ENCODE measurements at places on chromosomes 6 and 20.

GRCh38 chr20:34604980-34605788 is 46.7 kb downstream of the MAP1LC3A start:
- no peaks in the 10 kb centered on the region for H3K27me3 ChIP-seq
- no peak overlapping the region for H3K27ac ChIP-seq
- peaks cover 7% of the 10 kb centered on the region for H3K36me3 ChIP-seq
- H3K4me1 ChIP-seq: no peaks in the 10 kb centered on the region
- no peak overlapping the region for H3K4me3 ChIP-seq

GRCh38 chr20:62984666-62985443 is 21.9 kb downstream of the BHLHE23 start:
- no peak overlapping the region for H3K27ac ChIP-seq
- H3K36me3 ChIP-seq: no peaks in the 10 kb centered on the region
- DNase-seq: no peak

DNA sequence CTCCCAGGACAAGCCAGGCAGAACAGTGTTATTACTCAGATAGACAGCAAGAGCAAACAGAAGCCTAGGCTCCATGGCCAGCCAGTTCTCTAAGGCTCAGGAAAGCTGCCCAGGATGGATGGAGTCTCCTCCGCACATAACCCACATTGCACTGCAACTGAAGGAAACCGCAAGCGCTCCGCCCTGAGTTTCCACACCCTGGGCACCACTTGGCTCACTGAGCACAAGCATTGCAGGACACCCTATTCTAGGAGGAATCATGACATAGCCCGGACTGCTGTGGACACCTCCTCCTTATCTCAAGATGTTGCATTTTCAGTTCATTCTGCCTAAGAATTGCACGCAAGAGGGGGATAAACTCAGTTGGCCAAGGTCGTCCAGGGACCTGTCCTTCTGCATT is 42.9 kb downstream of the LINC00237 start:
- no peak overlapping the region for H3K4me3 ChIP-seq
- no peak for DNase-seq
- H3K36me3 ChIP-seq: no peaks in the 10 kb centered on the region
- no peaks in the 10 kb centered on the region for H3K4me1 ChIP-seq
- H3K27me3 ChIP-seq: peaks cover 31% of the 10 kb centered on the region

- DNase-seq: no peak
- H3K27me3 ChIP-seq: peaks cover 3% of the 10 kb centered on the region
- H3K36me3 ChIP-seq: no peaks in the 10 kb centered on the region
- H3K4me3 ChIP-seq: no peak overlapping the region
- no peak overlapping the region for H3K27ac ChIP-seq
Observed at GRCh38 chr6:35230950-35231349, 17.2 kb downstream of the SCUBE3 start.

GRCh38 chr6:158188591-158188990 is 20.4 kb downstream of the GTF2H5 start:
- peaks cover 22% of the 10 kb centered on the region for H3K36me3 ChIP-seq
- no peak overlapping the region for H3K4me3 ChIP-seq
- no peaks in the 10 kb centered on the region for H3K27me3 ChIP-seq
- DNase-seq: no peak
- peaks cover 7% of the 10 kb centered on the region for H3K4me1 ChIP-seq

Measured in T-helper 2 cell treated with Interferon-gamma antibody and Interleukin-4, amounts not matched to agents 5 μg/mL and 100 μg/mL, for 36 hours (primary cell).